ENCODE measurements at places on chromosomes 4 and X. TPM values are rescaled to one million over a fixed set of nuclear protein-coding genes. Genes with fewer than 3 reads are reported as not detected.

TMEM255A gene
- total RNA-seq: 0.35 TPM

GRCh38 chrX:134933911-134934310 is 56.9 kb upstream of the SMIM10 start:
- no peak for DNase-seq

TEX13D gene
- not detected for total RNA-seq

DNA sequence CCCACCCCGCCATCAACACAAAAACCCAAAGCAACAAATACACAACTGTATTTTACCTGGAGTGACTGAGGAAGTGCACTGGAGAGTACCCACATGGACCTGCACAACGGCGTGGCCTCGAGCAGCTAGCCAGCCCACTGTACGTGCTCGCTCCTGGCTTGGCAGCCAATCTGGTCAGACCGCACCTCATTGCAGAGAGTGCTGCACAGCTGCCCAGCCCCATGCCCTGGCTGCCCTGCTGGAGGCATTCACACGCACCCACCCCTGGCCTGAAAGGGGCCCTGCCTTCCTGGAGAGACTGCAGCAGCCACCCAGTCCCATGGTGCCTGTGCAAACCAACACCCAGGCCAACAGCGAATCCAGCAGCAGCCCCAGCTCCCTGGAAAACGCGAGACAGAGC is 116.3 kb downstream of the GALNTL6 start:
- no peak for DNase-seq

DNA sequence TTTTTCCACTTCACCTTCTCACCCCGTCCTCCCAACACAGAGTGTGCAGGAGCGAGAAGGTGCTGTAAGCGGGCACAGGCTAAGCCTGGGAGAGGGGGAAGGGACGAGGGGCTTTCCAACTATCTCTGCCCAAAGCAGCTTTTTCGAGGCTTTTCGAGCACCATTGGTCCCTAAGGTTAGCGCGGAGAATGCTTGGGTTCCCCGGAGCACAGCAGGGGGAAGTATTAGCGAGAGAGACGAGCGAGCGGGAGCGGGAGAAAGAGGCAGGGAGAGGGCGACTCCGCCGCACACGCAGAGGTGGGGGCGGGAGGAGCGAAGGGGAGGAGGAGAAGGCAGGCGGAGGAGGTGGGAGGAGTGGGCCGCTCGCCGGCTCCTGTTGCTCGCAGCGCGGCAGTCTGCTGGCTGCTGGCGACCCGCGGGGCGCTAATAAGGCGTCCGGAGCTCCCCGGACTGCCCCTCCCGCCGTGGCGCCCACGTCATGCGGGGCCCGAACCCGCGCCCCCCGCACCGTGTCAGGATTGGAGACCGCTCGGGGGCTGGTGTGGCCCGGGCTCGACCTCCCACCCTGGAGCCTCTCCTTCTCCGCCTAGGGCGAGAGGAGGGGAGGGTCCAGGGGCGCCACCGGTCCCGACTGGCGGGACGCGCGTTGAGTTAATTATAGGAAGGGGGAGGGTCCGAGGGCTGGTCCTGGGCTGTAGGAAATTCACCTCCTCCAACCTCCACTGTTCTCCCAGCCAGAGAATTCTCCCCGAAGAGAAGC is at the start of gene ADAMTS3:
Gene ADAMTS3, minus strand, starts transcription at position 263 of the 760 bp plus-strand sequence. CDS start 459 bp downstream, outside the sequence.
- DNase-seq: peak; percentile 94

- no peak for DNase-seq
These were observed 326.7 kb downstream of the STK32B start for GRCh38 chr4:5378002-5378401.

DNA sequence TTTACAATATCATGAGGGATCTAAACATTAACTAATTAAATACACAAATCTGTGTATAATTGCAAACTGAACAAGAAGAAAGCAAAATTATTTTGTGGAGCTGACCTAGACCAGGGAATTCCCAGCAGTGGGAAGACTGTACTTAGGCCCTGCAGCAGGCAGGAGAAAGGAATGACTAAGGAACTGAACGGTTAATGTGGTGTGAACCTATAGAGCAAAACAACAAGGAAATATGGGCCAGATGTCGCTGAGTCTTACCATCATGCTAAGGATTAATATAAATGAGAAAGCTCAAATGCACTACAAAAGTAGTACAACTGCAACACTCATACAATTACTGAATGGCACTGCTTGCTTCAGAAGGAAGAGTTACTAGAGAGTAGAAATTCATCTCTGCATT is 120.3 kb upstream of the ATXN3L start:
- no peak for DNase-seq

GRCh38 chrX:152845618-152846240 is 14.9 kb downstream of the NSDHL start:
- DNase-seq: no peak

ZNF732 gene
- 24.2 TPM for total RNA-seq

AADAT gene
- total RNA-seq: 34.4 TPM

FANCB gene
- total RNA-seq: 12.8 TPM

MAGEA1 gene
- total RNA-seq: not detected

DNA sequence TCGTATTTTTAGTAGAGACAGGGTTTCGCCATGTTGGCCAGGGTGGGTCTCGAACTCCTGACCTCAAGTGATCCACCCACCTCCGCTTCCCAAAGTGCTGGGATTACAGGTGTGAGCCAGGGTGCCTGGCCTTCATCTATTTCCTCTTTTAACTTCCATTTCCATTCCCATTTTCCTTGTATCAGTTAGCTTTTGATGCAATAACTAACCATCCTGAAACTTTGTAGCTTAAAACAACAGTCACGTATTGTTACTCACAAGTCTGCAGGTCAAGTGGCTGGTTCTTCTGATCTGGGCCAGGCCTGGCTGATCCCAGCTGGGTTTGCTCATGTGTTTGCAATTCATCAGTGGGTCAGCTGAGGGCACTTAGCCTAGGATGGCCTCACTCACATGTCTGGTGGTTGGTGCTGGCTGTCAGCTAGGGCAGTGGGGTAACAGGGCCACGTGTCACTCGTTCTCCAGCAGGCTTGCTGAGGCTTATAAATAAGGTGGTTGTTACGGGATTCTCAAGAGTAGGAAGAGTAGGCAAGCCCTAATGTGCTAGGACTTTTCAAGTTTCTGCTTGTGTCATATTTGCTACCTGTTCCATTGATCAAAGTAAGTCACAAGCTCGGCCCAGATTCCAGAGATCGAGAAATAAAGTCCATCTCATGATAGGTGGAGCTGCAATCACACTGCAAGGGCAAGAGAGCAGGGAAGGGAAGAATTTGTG is 88.2 kb downstream of the SOWAHB start:
- DNase-seq: peak; percentile 57

DNA sequence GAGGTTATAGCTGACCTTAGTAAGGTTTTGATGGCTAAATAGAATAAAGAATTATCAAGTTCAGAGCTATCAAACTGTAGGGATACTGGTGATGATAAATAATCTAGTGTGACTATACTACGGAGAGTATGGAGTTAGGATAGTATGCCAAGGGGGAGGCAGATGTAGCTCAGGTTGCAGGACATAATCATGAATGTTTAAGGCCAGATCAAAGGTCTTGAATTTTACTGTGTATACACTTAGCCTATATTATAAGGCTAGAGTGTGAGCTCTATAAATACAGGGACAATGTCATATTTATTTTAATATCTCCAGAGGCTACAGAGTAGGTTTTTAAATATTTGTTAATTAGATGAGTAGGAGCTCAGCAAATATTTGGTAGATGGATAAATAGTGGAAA is 131.1 kb upstream of the STIM2 start:
- no peak for DNase-seq

GRCh38 chrX:51456814-51457213 is 39.6 kb downstream of the NUDT11 start:
- DNase-seq: no peak

GPR50 gene
- 0.18 TPM for total RNA-seq

DNA sequence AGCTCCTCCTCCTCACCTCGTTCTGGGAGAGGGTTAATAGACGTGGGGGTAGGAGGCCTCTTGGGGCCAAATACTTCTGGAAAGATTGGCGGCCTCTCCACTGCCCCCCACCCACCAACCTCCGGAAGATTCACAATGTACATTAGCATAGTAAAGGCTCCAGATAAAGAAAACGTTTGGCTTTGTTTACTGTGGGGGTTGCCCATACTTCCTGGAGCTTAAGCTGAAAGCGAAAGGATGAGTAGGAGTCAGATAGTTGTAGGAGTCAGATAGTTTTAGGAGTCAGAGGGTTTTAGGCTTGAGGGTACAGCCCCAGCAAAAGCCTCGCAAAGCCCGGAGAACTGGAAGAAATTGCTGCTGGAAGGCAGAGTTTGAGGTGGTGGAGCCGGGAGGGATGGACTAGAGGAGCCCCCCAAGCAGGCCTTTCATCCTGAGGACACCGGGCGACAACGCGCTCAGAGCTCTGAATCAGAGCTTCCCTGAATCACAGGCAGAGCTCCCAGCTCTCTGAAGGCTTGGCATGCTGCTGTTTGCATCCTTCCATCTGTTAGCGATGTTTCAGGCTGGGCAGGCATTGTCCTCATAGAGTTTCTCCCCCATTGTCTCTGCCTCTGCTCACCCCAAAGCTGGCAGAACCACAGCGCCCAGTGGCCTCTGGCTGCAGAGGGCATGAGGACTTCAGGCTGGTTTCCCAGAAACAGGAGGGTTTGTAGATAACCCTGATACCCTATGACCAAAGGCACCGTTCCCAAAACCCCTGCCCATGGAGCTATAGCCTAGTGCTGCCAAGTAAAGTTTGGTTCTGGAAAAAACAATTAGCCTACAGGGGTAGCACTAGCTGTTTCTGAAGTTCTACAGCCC is 280.7 kb downstream of the BCOR start:
- peak; percentile 91 for DNase-seq

DNA sequence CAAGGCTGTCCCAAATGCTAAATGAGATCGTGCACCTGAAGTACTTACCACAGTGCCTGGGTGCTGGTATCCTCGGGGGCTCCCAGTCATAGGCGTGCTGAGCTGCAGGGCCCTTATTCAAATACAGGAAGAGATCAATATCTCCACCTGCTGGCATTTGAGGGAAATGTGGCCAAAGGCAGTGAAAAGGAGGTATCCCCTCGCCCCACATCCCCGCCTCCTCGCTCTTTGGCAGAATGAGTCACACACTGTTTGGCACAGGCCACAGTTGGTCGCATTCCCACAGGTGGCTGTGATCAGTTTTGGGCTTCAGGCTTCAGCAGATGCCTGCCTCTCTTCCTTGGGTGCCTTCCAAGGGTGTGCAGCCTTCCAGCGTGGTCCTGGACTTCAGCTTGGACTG is 28.4 kb downstream of the ZNF185 start:
- peak; percentile 87 for DNase-seq

DNA sequence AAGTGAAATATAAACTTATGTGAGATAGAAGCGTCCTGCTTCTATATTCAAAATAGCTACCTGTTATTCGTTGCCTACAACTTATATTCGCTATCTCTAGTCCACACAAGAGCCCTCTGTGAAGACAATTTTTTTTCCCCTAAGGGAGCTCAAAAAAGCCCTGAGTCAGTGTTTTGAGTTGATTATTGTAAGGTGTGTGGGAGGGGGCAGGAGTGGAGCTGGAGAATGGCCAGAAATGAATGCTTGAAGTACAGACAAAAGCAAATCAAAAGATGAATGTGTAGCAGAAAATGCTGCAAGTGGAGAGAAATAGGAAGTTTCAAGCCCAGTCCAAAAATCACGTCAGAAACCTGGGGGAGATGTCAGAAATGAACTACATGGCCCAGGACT is 655.0 kb upstream of the LCORL start:
- no peak for DNase-seq

ADH1B gene
- not detected for total RNA-seq

ADH4 gene
- total RNA-seq: not detected

GRCh38 chr4:176186067-176186466 is 9.3 kb downstream of the SPATA4 start:
- DNase-seq: no peak

GRCh38 chr4:99459546-99460042 is 24.5 kb upstream of the ADH7 start:
- DNase-seq: no peak

KCNIP4 gene
- not detected for total RNA-seq

DNA sequence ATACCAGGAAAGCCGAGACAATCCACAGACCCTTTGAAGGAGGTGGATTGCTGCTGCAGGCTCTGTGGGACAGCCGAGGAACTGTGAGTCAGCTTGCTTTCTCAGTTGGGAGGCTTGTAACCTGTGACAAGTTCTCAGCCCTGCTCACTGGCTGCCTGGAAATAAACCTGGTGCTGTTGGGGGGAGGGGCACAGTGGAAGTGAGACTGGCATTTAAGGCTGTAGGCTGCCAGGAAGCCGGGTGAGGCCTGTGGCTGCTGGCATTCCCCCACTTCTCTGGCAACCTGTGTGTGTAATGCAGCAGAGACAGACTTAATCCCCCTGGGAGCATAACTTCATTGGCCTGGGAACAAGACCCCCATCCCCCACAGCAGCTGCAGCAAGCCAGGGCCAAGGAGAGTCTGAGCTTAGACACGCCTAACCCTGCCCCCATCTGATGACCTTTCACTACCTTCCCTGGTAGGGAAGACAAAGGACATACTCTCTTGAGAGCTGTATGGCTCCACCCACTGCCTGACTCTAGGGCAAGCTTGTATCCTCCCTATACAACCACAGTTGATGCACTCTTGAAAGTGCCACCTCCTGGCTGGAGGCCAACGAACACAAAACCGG is 64.1 kb downstream of the ALPK1 start:
- DNase-seq: peak; percentile 91

GRCh38 chr4:152635851-152636250 is 43.9 kb downstream of the TMEM154 start:
- DNase-seq: no peak

DNA sequence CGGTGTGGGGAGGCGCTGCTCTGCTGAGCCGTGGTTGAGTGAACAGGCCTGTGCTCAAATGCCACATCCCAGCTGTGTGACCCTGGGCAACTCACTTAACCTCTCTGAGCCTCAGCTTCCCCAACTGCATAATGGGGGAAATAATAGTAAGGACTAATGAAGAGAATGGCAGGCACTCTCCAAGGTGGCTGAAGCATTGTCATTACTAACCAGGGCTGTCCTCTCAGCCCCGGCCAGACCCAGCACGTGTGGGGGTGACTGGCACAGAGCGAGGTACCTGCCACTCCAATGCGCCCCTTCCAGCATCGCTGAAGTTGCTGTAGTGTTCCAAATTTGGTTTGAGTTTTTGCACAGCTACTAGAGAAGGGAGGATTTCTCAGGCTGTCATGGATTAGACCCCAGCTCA is 80.0 kb downstream of the ABLIM2 start:
- DNase-seq: peak; percentile 31

PTCHD1 gene
- 1.8 TPM for total RNA-seq
